GM23338 (cell line): ENCODE measurements at places on chromosomes 4 and X. TPM values are rescaled to one million over a fixed set of nuclear protein-coding genes. Genes with fewer than 3 reads are reported as not detected.

DNA sequence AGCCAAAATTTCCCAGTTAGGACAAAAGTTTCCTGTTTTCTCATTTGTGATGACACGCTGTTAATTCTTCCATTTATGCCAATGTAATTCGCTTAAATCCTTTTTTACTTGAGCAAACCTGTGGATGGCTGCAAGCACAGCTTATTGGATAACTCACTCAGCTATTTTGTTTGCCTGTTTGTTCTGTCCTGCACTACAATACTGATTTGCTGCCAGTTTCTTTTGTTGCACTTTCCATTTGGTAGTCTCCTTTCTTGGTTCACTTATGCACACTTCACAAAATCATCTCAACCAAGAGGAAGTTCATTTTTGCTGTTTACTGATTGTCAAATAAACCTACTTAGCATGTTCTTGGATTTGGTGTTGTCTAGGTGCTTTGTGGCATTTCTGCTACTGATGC lies 40.3 kb downstream of the MFAP3L start:
- no peaks in the 10 kb centered on the region for H3K36me3 ChIP-seq
- no peaks in the 10 kb centered on the region for H3K27me3 ChIP-seq
- no peak for DNase-seq
- H3K4me3 ChIP-seq = no peak overlapping the region

Gene CC2D2A
- total RNA-seq = 9.4 and 15.8 TPM in 2 replicates

DNA sequence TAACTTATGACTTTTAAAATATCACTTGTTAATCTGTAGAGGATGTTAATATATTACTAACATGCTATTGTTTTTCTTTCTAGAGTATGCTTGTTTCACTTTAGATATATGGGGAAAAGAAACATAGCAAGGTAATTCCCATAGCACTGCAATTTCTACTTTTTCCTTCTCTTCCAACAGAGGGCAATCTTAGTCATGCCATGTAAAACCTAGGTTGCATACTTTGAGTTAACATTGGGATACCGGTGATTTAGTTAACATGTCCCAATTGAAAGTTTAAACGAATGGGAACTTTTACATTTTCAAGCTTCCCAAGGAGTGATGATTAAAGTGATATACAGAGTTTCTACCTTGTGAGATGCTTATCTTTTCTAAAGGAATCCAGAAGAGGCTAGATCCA lies 89.4 kb upstream of the IL13RA1 start:
- no peak overlapping the region for H3K4me3 ChIP-seq
- H3K4me1 ChIP-seq = 0 out of 2 replicates have a peak, but pooled peaks cover 2% of the 10 kb centered on the region
- H3K27me3 ChIP-seq = no peaks in the 10 kb centered on the region
- peak; percentile 18 for DNase-seq
- no peaks in the 10 kb centered on the region for H3K36me3 ChIP-seq

GRCh38 chrX:16185725-16186136 lies 18.4 kb downstream of the MAGEB17 start:
- no peaks in the 10 kb centered on the region for H3K36me3 ChIP-seq
- no peak for DNase-seq
- no peak overlapping the region for H3K4me3 ChIP-seq
- no peaks in the 10 kb centered on the region for H3K27me3 ChIP-seq

DNA sequence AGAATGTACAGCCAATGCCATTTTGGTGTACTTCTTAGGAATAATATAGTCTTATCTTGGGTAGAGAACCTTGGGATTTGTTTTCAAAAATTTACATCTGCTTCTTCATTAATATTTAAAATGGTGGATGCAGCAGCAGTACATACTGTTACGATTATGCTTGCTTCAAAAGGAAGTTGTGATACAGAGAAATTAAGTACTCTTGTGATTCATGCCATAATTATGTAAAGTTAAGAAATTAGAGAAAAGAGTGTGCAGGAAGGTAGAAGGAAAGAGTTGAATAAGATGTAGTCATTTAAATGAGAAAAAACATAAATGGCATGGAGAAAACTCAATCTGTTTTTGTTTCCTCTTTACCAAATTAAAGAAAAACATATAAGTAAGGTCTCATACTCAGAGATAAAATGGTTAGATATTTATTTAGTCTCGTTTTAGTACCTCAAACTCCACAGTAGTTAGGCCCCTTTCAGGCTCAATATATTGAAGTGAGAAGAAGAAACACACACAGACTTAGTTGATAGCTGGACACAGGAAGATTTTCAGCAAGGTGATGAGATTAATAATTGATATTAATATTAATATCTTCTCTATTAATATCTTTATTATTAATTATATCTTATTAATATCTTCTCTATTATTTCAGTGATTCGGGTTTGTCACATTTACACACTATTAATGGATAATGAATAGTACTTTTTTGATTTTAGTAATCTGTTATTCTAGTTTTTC lies 70.1 kb upstream of the HPGD start:
- H3K27ac ChIP-seq = no peak overlapping the region
- no peaks in the 10 kb centered on the region; the same call in 1 of the 2 replicates for H3K36me3 ChIP-seq
- no peaks in the 10 kb centered on the region for H3K27me3 ChIP-seq
- peaks cover 16% of the 10 kb centered on the region; the same call in 1 of the 2 replicates for H3K4me1 ChIP-seq

DNA sequence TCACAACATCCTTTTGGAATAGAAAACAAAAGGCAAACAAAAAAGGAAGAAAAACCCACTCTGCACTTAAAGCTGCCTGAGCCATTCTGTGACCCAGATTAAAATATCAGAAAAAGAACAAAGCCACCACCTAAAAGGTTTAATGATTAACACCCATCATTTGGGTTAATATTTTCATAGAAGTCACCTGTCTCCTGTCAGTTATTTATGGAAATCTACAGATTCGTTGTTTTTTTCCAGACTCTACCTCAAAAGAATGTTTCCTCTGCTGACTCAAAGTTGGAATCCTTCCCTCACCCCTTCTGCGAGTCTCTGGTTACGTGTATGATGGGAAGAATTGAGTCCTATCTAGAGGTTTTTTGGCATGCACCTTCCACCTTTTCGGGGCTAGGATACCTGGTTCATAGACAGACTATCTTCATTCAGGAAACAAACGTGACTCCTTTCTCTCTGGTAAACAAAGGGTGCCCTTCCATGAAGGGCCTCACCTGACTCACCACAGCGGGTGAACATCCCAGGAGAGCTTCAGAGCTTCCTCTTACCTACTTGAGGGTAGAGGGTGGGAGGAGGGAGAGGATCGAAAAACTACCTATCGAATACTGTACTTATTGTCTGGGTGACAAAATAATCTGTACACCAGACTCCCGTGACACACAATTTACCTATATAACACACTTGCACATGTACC lies 19.6 kb upstream of the CA5B start:
- peak overlapping the region; percentile 74 for H3K27ac ChIP-seq
- DNase-seq = peak; percentile 21
- no peak overlapping the region for H3K4me3 ChIP-seq
- H3K27me3 ChIP-seq = no peaks in the 10 kb centered on the region
- peaks cover 14% of the 10 kb centered on the region for H3K4me1 ChIP-seq

Gene SERTM2
- total RNA-seq = 0.50 and 0.59 TPM in 2 replicates

- H3K36me3 ChIP-seq = no peaks in the 10 kb centered on the region
- H3K27ac ChIP-seq = no peak overlapping the region
- H3K4me1 ChIP-seq = no peaks in the 10 kb centered on the region
- no peak overlapping the region for H3K4me3 ChIP-seq
- DNase-seq = no peak
These were observed 482.1 kb upstream of the CPEB2 start for GRCh38 chr4:14520171-14520570.
